Motor neuron (in vitro differentiated cells): ENCODE measurements at places on chromosomes 2 and 18. TPM values are rescaled to one million over a fixed set of nuclear protein-coding genes. Genes with fewer than 3 reads are reported as not detected.

KCNG2 gene
- total RNA-seq, result 0.35 TPM in 1 of 2 replicates, not detected in the other

GRCh38 chr2:231330311-231330710, 65.2 kb upstream of the B3GNT7 start:
- ATAC-seq, result no peak

DNA sequence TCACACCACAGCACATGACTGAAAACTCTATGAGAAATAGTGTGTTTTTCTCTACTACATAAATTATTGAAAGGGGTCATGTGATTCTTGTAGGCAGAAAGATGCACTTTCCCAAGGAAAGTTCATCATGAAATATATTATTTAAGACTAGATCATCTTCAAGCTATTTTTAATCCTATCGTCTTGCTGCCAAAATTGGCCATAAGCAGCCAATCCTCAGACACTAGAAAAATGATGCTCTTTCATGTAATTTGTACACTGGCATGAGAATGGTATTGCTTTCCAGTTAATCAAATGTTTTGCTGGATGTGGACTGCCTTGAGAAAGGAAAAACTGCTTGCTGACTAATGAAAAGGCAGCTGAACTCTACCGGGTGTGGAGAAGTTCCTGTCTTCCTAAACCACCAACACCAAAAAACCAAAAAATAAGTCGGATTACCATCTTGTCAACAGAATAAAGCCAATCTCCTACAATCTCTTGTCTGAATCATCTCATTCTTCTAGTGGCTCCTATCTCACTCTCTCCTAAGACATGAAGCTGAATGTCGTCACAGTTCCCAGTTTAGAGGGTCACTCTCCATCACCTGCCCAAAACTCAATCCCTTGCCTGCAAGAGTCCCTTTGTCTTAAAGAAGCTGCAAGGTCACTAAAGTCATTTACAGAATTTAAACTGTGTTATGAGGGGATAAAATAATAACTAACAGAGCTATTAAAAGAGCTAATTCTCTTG, 5.3 kb downstream of the BCL2 start:
- no peak for ATAC-seq

GRCh38 chr18:57533868-57534510, 52.5 kb downstream of the FECH start:
- ATAC-seq, result peak; percentile 53

- ATAC-seq, result no peak
Observed at GRCh38 chr18:70578480-70578879, 289.6 kb downstream of the SOCS6 start.
